Stomach (tissue), 19 donors: ENCODE measurements at places on chromosomes 3 and 15. TPM values are rescaled to one million over a fixed set of nuclear protein-coding genes. Genes with fewer than 3 reads are reported as not detected.

DNA sequence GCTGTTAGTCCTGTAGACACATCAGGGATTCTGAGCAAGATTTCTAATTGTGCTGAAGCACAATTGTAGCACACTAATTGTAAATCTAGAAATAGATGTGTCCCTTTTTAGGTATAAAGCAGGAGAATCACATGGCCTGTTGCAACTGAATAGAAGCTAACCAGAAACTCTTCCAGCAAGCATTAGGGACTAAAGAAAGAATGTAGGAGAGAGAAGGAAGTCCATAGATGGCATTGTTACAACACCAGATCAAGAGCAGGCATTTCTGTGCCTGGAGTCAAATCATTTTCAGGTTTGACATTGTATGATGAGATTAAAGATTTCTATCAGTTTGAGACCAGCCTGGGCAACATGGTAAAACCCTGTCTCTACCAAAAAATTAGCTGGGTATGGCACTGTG lies 27.4 kb downstream of the CALML4 start:
- DNase-seq, result no peak
- no peaks in the 10 kb centered on the region for H3K27me3 ChIP-seq
- H3K36me3 ChIP-seq, result peaks cover 89% of the 10 kb centered on the region
- H3K4me1 ChIP-seq, result peaks cover 9% of the 10 kb centered on the region
- peak overlapping the region; percentile 21 for H3K27ac ChIP-seq

DNA sequence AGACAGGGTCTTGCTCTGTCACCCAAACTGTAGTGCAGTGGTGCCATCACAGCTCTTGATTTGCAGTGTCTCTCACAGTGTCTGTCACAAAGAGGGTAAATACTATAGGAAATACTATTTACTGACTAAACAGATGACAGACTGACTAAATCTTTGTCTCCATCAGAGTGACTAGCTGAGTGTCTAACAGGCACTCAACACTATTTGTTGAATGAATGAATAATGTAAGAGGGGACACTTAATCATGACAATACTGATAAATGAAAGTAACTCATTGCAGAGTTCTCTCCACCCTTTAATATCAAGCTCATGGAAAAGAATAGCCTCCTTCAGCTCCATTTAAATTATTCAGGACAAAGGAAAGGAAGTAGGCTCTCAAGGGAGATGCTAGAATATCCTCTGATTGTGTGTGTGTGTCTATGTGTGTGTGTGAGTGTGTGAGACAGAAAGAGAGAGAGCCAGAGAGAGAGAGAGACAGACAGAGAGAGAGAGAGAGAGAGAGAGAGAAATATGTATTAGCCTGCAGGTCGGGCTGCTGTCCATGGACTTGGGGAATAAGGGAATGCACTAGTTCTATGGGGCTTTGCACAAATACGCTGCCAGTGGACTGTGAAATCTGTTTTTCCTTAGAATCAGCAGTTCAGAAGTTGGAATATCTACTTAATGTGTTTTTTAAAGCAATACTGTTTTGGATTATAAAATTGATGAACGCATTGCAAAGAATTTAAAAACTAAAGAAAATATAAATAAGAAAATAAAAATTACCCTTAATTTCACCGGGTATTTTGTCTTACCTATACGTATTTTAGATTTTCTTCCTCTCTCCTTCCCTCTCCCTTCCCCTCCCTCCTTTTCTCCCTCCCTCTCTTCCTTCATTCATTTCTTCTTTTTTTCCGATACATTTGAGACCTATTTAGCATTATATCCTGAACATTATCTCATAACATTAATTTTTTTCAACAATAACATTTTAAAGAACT lies 132.9 kb upstream of the LRIG1 start:
- H3K27ac ChIP-seq, result no peak overlapping the region
- no peaks in the 10 kb centered on the region for H3K27me3 ChIP-seq
- H3K36me3 ChIP-seq, result no peaks in the 10 kb centered on the region
- no peaks in the 10 kb centered on the region for H3K4me1 ChIP-seq
- H3K4me3 ChIP-seq, result no peak overlapping the region
- DNase-seq, result no peak

Gene ANAPC13
- total RNA-seq, result 29.9 TPM

GRCh38 chr3:100536093-100536492 lies 43.7 kb downstream of the TMEM45A start:
- no peak for DNase-seq
- H3K4me1 ChIP-seq, result no peaks in the 10 kb centered on the region
- H3K36me3 ChIP-seq, result no peaks in the 10 kb centered on the region
- H3K27me3 ChIP-seq, result no peaks in the 10 kb centered on the region

- H3K4me3 ChIP-seq, result no peak overlapping the region
- no peak for DNase-seq
- no peak overlapping the region for H3K27ac ChIP-seq
- H3K4me1 ChIP-seq, result no peaks in the 10 kb centered on the region
- H3K27me3 ChIP-seq, result peaks cover 26% of the 10 kb centered on the region
These were observed 50.3 kb upstream of the SELENOK start for GRCh38 chr3:53941950-53942349.

DNA sequence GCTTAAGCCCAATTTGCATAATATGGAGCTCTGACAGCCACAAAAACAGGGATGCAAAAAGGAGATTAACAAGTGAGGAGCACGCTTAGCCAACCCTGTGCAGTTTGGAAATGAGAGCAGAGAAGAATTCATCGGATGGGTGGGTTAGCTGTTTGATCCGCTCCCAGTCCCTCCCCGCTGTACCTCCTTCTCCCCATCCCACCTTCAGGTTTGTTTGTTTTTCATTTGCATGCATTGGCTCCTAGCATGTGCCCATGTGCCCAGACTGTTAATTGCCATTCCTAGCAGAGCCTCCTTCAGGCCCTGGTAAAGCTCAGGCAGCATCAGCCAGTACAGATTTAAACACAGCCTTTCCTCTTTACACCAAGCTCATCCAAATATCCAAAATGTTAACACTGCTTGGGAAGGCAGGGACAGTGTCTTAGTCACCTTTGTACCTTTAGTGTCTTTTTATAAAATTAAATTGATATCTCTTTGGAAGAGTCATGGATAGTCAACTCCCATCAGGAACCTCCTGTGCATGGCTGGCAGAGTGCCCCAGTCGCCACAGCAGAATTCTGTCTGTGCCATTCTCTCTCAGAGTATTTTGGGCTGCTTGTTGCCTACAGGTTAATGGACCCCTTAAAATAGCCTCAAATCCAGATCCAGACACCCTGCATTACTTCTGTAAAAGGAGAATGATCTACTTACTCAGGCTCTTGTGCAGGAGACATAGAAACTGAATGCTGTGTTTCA lies 244.2 kb downstream of the LSAMP start:
- DNase-seq, result no peak
- no peak overlapping the region for H3K27ac ChIP-seq

GRCh38 chr3:108283006-108283405 lies 13.3 kb upstream of the HHLA2 start:
- no peak overlapping the region for H3K4me3 ChIP-seq
- no peaks in the 10 kb centered on the region for H3K4me1 ChIP-seq
- no peaks in the 10 kb centered on the region for H3K27me3 ChIP-seq
- H3K27ac ChIP-seq, result no peak overlapping the region

Gene CX3CR1
- not detected for total RNA-seq

- H3K36me3 ChIP-seq, result peaks cover 88% of the 10 kb centered on the region
- no peak overlapping the region for H3K27ac ChIP-seq
- DNase-seq, result no peak
- no peak overlapping the region for H3K4me3 ChIP-seq
- H3K27me3 ChIP-seq, result no peaks in the 10 kb centered on the region
- peaks cover 59% of the 10 kb centered on the region for H3K4me1 ChIP-seq
These were observed 11.6 kb downstream of the ATOSA start for GRCh38 chr15:52667597-52667996.

Gene CYP8B1
- total RNA-seq, result not detected

Gene DALRD3
- 58.8 TPM for total RNA-seq

Gene LYZL4
- not detected for total RNA-seq

DNA sequence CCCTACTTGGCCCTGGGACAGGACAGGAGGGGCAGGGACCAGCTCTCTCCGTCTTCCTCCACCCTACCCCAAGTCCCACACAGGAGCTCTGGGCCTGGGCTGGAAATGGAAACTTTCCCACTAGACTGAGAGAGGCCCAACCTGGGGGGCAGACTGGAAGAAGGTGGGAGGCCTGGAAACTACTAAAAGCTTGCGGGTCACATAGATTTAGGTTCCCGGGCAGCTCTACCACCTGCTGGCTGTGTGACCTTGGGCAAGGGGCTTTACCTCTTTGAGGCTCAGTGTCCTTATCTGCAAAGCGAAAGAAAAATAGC lies 49.9 kb upstream of the CCDC174 start:
- no peak overlapping the region for H3K4me3 ChIP-seq
- H3K4me1 ChIP-seq, result peaks cover 7% of the 10 kb centered on the region
- peaks cover 87% of the 10 kb centered on the region for H3K27me3 ChIP-seq
- H3K27ac ChIP-seq, result no peak overlapping the region

Gene C3orf80
- not detected for total RNA-seq

GRCh38 chr3:131020122-131020693 lies 6.4 kb downstream of the ASTE1 start:
- H3K27ac ChIP-seq, result no peak overlapping the region
- H3K4me3 ChIP-seq, result no peak overlapping the region
- H3K4me1 ChIP-seq, result peaks cover 5% of the 10 kb centered on the region
- peaks cover 40% of the 10 kb centered on the region for H3K36me3 ChIP-seq

Gene SMAD3
- total RNA-seq, result 32.2 TPM

DNA sequence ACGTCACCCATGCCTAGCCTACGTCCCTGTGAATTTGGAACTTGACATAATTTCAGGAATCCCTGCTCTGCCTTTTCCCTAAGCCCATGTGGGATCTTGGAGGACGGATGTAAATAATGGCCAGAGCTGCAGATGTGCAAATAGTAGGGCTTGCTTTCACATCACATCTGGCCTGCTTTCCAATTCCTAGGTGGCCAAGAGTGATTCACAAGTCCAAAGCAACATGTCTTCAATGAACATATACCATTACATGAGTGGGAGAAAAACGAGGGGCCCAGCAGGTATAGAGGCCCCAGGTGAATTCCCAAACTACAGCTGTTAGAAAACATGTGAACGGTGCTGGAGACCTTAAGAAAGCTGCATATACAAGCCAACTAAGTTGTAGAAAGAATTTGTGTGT lies 214.6 kb downstream of the MAGI1 start:
- H3K4me1 ChIP-seq, result no peaks in the 10 kb centered on the region
- no peaks in the 10 kb centered on the region for H3K36me3 ChIP-seq
- H3K27ac ChIP-seq, result no peak overlapping the region
- H3K27me3 ChIP-seq, result no peaks in the 10 kb centered on the region
- DNase-seq, result no peak
- no peak overlapping the region for H3K4me3 ChIP-seq

Gene SLC2A2
- not detected for total RNA-seq

- peak; percentile 78 for DNase-seq
- H3K27me3 ChIP-seq, result no peaks in the 10 kb centered on the region
- H3K27ac ChIP-seq, result peak within 1 kb of the TSS; percentile 91
- H3K4me1 ChIP-seq, result peaks cover 42% of the 10 kb centered on the region
- no peaks in the 10 kb centered on the region for H3K36me3 ChIP-seq
These were observed at the start of gene PLCL2 for GRCh38 chr3:16884748-16885592. Gene PLCL2, plus strand, starts transcription at chr3:16884955. Its CDS starts 85 bp downstream, at chr3:16885040.

DNA sequence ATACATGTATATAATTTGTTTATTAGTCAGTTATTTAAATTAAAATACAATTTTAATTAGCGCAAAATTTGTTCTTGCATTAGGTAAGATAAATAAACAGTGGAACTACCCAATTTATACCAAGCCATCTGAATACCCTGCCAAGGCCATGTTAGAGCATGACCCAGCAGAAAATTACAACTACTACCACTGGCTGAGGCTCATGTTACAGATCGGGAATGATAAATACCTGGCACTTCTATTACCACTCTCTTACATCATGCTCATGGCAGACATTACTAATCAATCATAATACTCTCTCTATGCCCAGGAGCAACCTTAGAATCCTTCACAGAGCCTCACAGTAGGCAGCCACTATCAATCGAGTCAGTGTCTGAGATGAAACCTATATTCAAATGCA lies 21.2 kb upstream of the LMOD3 start:
- H3K27ac ChIP-seq, result no peak overlapping the region
- H3K4me1 ChIP-seq, result no peaks in the 10 kb centered on the region
- H3K27me3 ChIP-seq, result no peaks in the 10 kb centered on the region

DNA sequence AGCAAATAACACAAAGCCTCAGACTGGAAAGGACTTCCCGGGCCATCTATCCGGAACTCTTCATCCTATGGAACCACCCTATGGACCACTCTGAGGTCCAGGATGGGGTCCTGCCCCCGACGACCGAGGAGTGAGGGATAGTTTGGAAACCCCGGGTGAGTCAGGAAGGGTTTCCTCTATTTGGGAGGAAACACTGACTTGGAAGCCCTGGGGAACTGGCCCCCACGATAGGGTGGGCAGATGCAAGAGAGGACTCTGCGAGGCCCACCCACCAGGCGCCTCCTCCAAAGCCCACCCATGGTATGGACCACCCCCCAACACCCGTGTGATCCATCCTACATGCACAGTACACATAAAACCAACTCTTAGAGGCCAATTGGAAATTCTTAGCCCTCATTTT lies 69.4 kb downstream of the CPN2 start:
- DNase-seq, result no peak
- no peaks in the 10 kb centered on the region for H3K36me3 ChIP-seq
- H3K27ac ChIP-seq, result no peak overlapping the region

DNA sequence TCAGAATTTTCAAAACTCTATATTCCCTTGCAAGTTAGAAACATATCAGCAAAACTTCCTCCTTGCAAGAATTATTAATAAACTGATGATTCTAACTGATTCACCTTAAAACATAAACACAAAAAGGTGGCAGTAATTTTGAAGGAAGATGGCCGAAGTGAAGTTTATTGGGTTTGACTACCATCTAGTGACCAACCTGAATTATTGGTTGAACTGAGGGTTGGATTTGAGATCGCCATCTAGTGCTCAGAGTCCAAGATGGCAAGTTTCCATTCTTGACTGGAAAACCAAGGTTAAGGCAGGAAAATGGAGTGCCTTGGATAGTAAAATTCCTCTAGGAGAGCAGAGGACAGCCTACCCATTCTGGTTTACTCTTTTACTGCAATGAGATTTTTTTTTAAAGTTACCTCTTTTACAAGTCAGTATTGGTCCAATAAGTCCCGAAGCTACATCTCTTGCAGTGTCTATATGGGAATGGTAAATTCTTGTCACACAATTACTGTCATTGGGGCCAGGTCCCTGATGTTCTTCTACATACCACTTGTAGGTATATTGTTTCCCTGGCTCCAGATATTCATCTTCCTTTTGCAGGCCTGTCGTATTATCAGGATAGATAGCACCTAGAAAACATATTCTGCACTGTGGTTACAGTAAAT lies 51.6 kb upstream of the CP start:
- peak; percentile 91 for DNase-seq
- no peaks in the 10 kb centered on the region for H3K27me3 ChIP-seq
- H3K36me3 ChIP-seq, result no peaks in the 10 kb centered on the region
- no peak overlapping the region for H3K27ac ChIP-seq

DNA sequence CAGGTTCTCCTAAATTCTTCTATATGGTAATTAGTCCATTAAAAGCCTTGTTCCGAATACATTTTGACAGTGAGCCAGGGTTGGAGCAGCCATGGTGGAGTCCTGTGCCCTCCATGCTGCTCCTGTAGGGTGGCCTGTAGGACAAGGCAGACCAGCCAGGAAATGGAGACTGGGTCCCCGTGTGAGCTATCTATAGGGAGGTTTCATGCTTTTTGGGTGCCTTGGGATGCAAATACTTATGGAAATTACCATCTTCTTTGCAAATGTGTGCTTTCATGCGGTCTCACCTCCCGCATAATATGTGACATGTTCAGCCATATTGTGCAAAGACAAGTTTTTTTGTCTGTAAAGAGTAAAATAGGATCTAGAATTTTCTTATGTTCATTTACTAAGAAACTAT lies 58.0 kb upstream of the FURIN start:
- H3K36me3 ChIP-seq, result no peaks in the 10 kb centered on the region
- H3K27ac ChIP-seq, result no peak overlapping the region
- no peak for DNase-seq

- H3K27ac ChIP-seq, result no peak overlapping the region
- peak; percentile 21 for DNase-seq
- H3K27me3 ChIP-seq, result peaks cover 3% of the 10 kb centered on the region
- no peaks in the 10 kb centered on the region for H3K36me3 ChIP-seq
- no peaks in the 10 kb centered on the region for H3K4me1 ChIP-seq
These were observed 26.4 kb upstream of the TNFAIP8L3 start for GRCh38 chr15:51121118-51121517.

Gene PP2D1
- not detected for total RNA-seq
